ENCODE measurements at places on chromosomes 4 and X.

DNA sequence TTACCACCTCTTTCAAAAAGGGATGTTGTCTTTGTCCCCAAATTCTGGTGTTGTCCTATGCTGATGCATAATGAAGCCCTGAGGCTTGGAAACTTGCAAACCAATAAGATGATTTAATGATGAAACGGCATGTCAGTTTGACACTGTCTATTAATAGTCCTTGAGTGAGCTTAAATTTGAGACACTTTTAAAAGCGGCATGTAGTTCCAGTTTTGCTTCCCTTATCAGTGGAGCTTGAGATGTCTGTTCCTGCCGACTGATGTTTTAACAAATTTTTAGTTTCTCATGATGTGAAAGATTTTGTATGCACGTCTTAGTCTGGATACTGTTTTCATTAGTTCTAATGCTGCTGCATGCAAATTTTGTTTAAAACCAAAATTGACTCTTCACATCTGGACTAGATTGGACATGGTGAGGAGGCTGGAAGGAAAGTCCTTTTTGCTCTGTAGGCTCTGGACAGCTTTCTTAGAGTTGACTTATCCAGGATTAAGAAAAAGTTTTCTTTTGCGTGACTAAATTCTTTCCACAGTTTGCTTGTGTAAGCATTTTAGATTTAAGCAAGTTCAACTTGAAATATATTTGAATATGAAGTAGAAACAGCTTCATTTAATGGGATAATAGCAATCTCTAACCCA lies 11.7 kb downstream of the C1GALT1C1 start:
- DNase-seq, result no peak

- no peak for DNase-seq
Measured at GRCh38 chr4:137363496-137363895, 168.8 kb downstream of the PCDH18 start.

DNA sequence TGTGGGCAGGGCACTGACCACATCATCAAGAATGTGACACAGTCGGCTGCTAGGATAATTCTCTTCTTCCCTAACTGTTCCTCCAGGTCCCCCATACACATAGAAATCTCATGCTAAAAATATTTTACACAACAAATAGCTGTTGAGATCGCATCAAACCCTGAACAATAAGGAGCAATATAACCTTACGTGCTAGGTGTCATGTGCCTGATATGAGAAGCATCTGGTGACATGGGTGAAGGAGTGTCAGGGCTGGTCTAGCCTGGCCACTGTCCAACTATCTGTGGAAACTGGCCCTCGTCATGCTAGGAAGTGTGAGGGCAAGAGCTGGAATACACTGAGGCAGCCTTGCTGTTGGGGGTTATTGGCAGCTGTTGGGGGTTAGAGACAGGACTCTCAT lies 167.3 kb upstream of the PGRMC2 start:
- no peak for DNase-seq

DNA sequence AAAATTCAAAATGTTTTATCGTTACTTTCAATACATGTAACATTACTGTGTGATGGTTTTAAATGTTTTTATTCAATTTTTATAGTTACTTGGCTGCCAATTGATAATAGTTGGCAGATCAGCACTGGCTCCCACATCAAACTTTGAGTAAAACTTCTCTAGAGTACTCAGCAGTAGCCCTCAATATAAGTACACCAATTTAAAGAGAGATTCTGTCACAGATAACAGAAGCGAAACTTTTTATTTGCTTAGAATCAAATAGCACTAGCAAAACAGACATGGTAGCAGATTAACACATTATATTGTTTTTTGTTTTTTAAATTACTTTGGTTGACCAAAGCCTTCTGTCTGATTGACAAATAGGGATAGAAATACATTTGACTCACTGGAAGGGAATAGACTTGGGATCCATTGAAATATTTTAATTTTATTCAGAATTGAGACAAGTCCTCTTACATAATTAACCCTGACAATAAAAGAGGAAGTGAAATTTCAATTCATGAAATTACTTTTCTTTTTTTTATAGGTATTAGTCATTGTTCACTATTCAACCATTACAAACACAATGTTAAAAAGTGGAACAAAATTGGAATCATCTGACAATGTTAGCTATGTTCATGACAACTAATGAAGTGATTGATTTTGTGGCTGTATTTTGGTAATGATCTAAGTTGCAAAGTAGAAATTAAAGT lies 554.9 kb downstream of the KLHL4 start:
- no peak for DNase-seq

DNA sequence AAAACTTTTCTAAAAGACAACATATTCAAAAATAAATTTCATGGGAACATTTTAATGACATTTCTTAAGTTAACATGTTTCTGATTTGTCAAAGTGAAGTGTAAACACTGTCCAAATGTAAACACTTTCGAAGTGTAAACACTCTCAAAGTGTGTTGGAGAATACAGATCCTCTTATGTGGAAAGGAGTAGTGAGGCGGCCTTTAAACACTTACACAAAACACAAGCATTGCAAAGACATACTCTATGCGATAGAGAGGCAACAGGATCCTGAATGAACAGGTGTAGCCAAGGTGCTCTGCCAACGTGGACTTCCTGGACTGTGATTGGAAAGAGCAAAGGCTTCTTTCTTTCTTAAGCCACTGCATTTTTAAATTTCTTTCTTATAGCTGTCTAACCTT lies 62.7 kb upstream of the PGM2 start:
- no peak for DNase-seq

- no peak for DNase-seq
Measured at GRCh38 chr4:7635445-7636239, 200.9 kb upstream of the PSAPL1 start.

DNA sequence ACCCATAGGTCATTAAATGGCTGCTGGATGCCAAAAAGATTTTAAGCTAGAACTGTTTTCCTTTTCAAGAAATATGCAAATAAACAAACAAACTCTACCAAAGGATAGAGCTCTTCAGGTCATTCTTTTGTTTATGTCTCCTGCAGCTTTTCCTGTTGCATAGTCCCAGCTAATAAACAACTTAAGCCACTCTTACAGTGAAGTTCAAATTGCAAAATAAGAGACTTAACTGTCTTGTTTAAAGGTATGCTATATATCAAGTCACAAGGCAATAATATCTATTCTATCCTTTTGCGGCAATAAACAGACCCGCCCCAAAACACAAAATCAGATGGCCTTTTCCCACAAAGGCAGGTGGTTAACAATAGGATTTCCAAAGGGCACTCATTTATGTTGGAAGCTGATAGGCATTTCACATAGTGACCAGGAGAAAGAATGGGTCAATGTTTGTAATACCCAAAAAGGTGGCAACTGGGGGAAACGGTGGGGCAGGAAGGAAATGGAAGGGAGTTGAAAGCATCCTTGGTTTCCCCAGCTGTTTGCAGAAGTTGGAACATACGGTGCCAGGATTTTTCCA lies 15.3 kb downstream of the HAND2 start:
- no peak for DNase-seq

All from HS-5 (cell line).